CD8-positive, alpha-beta T cell (primary cell): ENCODE measurements at places on chromosomes 11 and 22.

GRCh38 chr22:18091916-18092526 lies 14.2 kb downstream of the PEX26 start:
- peak; percentile 17 for DNase-seq

DNA sequence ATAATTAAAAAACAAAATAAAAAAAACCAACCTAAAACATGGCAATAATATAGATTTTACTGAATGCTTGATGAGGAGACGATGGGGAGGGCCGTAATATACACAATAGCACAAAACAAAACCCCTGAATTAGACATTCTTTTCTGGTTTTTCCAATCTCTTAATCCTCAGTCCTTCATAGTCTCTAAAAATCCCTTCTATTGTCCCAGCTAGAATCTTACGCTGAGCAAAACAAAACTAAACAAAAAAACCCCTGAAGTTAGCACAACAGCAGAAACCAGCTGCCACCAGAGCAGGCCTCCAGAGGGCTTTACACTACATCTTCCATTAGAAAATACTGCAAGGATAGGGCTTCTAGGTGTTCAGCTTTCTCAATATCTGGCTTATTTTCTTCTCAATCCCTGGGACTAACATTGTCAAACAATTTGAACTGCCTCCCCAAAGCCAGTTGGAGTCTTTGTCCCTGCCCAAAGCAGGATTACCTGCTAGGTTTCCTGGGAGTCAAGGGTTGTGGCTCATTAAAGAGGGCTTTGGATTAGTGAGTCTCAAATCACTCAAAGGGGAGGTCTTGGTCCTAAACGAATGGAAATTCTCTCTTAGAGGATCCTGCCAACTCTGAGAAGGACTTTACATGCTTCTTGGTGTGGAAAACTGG lies 2.1 kb upstream of the RNF26 start:
- no peak for DNase-seq

DNA sequence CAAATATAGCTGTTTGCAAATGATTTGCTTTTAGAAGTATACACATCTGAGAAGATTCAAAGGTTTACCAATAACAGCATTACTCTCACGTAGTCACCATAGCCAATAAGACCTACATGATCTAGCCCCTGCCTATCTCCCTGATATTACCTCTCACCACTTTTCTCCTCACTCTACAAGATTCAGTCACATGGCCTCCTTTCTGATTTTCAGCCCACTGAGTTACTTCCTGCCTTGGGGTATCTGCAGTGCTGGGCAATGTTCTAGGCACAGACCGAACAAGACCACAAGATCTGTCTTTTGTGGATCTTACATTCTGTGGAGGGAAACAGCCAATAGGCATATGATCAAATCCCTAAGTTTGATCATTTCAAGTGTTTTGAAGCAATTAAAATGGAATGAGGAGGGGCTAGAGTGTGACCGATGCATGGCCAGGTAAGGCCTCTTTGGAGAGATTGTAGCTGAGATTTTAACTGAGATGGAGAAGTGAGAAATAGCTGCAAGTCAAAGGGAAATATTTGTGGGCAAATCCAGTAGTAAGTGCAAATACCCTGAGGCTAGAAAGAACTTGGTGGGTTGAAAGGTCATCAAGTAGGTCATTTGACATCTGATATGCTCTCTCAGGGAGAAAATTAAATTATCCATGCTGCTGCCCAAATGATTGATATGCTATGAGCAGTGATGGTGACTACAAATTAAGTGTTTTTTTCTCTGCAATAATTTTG lies 43.1 kb downstream of the ARL14EP start:
- no peak for DNase-seq

- no peak for DNase-seq
Observed at GRCh38 chr11:15901790-15902189, 454.6 kb downstream of the SOX6 start.

GRCh38 chr22:47011131-47011858 lies 248.8 kb downstream of the TBC1D22A start:
- DNase-seq, result no peak

- DNase-seq, result peak; percentile 70
Observed at GRCh38 chr11:65857500-65857852, 504 bp downstream of the CFL1 start.

- DNase-seq, result no peak
Observed at GRCh38 chr22:42688241-42689211, 32.1 kb downstream of the A4GALT start.

DNA sequence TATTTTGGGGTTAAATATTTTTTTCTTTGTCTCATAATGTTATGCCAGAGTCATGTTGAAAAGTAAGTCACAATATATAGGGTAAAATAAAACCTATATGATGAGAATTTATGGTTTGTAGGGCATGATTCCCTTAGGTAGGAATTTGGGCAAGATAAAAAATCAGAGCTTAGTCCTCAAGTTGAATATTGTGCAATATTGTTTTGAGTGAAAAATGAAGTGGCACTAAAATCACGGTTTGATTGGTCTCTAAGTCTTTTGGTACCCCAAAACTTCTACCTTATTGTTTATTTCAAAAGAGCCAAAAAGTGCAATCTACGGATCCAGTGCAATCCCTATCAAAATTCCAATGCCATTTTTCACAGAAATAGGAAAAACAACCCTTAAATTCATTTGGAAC lies 1.6 kb upstream of the MRPL16 start:
- no peak for DNase-seq

GRCh38 chr11:39817241-39817640 lies 1642.2 kb downstream of the LRRC4C start:
- no peak for DNase-seq

- DNase-seq, result no peak
Observed at GRCh38 chr11:125987066-125987641, 41.3 kb downstream of the VSIG10L2 start.

DNA sequence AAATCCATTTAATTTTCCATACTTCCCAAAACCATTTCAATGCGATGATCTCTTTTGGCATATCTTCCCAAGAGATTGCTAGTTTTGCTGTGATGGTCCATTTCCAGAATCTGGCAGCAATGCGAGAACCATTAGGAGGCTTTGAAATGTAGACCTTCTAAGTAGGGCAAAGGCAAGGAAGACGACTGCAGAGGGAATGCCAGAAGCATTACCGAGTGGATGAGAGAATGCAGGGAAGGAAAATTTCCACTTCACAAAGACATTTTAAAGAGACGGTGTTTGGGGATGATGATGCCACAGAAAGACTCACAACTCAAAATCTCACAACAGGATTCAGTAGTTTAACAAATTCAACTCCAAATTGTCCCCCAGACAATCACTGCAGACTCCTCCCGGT lies 471 bp upstream of the CEP126 start:
- no peak for DNase-seq

GRCh38 chr22:24507716-24508115 lies 12.6 kb downstream of the UPB1 start:
- no peak for DNase-seq

GRCh38 chr11:62656796-62657429 lies 3.8 kb upstream of the INTS5 start:
- DNase-seq, result no peak

- DNase-seq, result no peak
Observed at GRCh38 chr11:25218036-25218435, 721.2 kb downstream of the LUZP2 start.

GRCh38 chr11:22339611-22340010 lies 1.4 kb downstream of the SLC17A6 start:
- no peak for DNase-seq

DNA sequence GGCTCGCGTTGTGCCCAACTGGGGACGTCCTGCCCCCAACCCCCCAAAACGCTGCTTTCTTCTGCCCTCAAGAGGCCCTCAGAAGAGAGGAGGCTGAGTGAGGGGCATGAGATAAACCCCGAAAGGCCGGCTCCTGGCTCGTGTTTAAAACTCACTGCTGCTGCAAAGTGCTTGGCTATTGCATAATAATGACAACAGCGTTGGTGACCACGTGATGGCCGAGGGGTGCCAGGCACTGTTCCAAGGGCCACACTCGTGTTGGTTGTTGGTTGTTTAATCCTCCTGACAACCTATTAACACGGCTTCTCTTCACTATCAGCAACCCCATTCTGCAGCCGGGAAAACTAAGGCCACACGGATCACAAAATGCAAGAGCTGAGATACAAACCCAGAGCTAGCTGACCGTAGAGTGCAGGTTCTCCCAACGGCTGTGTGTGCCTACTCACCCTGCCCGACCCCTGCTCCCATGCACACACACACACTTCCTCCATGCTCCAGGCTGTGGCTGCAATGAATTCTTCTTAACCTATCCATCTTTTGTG lies 51.0 kb downstream of the ANO1 start:
- no peak for DNase-seq

GRCh38 chr22:23891726-23892125 lies 2.5 kb upstream of the MIF start:
- no peak for DNase-seq

DNA sequence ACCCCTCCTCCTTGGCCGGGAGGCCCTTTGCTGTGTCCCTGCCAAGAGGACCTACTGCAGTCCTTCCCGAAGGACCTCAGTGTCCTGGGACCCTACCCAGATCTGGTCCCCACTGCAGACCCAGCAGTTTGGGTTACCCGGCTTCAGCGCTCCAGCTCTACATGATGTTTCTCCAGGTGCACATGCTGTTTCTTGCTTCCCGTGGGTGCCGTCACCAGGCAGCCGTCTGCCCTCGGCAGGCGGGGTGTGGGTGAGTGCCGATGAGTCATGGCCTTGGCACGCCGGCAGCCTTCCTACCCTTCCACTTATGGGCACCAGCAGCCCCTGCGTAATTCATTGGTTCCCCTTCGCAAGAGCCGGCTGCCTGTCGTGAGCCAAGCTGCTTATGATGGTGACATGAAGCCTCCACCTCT lies 101.8 kb downstream of the BCR start:
- no peak for DNase-seq

GRCh38 chr11:56331861-56332491 lies 13.9 kb upstream of the OR8K1 start:
- DNase-seq, result no peak

DNA sequence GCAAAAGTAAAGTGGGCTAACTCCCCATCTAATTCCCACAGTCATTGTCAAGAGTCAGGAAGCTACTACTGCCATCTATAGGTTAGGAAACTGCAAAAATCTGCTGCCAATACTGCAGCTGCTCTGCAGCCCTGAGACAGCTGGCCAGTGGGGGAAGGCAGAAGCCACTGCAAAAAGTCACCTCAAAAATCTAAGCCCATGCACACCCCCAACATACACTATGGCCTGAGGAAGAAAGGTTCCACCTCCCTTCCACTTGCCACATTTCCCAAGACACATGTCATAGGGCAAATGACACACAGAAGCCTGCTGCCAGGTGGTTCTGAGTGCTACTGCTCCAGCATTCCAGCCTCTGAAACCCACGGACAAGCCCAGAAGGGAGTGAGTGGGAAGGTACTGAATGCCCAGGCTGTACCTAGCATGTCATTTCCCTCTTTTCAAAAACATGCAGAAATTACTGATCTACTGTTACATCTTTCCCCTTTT lies 36.9 kb downstream of the DGCR2 start:
- no peak for DNase-seq

DNA sequence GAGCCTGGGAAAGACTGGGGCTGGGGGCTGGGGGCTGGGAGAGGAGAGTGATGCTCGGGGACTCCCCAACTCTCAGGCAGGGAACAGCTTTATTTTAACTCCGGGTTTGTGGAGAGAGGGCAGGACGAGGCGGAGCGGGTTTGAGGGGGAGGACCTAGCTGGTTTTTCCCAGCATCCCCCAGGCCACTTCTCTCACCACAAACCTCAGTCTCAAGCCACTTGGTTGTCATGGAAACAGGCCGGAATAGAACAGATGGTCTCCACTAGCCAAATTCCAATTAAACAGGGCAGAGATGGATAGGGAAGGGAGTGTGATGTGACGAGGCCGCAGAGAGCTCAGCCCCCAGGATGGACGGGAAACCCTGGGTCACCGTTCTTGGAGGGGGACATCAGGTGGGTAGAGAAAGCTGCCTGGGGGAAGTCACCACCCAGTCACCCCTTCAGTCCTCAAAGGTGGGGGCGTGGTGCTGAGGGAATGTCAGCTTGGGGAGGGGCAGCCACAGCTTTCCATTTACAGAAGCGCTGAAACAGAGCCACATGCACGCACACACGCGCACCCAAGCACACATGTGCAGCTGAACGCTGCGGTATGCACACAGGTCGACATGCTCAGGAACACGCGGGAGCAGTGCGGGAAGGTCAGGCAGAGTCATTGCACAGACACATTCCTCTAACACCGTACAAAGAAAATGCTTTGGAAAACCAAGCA lies 19.2 kb downstream of the NECTIN1 start:
- no peak for DNase-seq

DNA sequence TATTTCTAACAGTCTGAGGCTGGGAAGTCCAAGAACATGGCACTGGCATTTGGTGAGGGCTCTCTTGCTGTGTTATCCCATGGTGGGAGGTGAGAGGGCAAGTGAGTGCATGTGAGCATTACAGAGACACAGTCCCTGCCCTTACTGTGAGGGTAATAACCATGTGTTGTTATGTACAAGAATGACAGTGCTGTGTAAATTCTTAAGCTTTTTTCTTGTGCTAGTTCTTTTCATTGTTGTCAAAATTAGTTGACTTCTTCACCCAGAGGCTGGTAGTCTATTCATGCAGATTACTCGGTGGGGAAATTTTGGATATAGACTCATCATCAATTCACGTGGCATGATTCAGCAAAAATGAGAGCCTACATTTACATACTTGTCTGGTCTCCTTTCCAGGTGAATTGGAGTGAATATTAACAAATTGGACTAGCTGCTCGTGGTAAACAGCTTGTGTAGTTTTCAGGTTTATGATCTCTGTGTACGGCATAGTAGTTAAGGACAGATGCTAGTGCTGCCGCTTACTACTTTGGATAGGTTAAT lies 49.3 kb downstream of the ATXN10 start:
- DNase-seq, result no peak

- no peak for DNase-seq
Observed at GRCh38 chr11:17798716-17799115, 64.1 kb downstream of the KCNC1 start.

DNA sequence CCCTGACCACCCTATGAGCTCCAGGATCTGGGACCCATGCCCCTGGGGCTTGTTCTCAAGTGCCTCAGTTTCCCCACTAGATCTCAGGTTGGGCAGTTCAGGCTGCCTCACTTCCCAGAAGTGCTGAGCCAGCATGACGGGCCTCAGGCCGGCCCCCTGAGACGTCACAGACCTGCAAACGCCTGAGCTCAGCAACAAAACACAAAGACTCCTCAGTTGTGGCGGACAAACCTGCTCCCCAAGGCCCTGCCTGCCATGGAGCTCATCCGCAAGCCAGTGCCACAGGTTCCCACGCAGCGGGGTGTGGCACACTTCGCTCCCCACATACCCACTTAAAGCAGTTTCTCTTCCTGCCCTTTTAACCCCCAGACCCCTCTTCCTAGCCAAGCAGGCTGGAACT lies 45.2 kb downstream of the NECTIN1 start:
- DNase-seq, result no peak

DNA sequence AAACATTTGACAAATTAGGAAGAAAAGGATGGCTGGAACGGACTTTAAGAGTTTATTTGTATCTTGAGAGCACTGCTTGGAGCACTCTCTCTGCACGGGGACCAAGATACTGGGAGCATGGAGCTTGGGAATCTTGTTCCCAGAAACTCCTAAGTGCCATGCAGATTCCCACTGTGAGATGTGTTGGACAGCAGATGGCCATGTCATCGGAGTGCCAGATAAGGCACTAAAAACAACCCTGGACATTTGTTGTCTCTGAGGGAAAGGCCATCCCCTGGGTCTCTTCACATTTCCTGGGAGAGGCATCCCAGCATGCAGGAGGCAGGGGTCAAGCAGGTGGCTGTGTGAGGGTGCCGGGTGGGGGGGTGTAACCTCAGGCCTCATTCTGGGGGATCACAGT lies 2.9 kb downstream of the KIRREL3 start:
- no peak for DNase-seq
